ENCODE measurements at places on chromosomes 7 and 10. TPM values are rescaled to one million over a fixed set of nuclear protein-coding genes. Genes with fewer than 3 reads are reported as not detected.

DNA sequence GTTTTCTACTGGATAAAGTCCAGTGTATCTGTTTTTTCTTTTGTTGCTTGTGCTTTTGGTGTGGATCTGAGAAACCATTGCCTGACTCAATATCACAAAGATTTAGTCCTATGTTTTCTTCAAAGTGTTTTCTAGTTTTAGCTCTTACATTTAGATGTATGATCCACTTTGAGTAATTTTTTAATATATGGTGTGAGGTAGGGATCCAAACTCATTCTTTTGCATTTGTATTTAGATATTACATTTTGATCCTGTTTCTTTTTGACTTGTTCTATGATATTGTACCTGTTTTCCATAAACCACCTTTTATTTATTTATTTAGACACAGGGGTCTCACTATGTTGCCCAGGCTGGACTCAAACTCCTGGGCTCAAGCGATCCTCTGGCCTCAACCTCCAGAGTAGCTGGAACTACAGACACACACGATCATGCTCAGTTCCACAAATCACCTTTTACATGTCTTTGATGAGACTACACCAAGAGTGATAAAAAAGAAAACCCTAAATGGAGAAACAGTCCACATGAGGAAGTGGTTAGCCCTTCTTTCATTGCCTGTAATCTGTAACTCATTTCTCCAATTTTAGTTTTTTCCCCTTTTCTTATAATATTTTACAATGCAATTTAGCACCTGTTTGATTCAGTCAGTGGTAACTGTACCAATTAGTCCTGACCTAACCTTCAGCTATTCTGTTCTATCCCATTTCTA, 86.0 kb downstream of the SLC37A3 start:
- DNase-seq, result no peak

- DNase-seq, result no peak
These were observed 12.9 kb downstream of the MYOZ1 start for GRCh38 chr10:73628405-73628804.

DNA sequence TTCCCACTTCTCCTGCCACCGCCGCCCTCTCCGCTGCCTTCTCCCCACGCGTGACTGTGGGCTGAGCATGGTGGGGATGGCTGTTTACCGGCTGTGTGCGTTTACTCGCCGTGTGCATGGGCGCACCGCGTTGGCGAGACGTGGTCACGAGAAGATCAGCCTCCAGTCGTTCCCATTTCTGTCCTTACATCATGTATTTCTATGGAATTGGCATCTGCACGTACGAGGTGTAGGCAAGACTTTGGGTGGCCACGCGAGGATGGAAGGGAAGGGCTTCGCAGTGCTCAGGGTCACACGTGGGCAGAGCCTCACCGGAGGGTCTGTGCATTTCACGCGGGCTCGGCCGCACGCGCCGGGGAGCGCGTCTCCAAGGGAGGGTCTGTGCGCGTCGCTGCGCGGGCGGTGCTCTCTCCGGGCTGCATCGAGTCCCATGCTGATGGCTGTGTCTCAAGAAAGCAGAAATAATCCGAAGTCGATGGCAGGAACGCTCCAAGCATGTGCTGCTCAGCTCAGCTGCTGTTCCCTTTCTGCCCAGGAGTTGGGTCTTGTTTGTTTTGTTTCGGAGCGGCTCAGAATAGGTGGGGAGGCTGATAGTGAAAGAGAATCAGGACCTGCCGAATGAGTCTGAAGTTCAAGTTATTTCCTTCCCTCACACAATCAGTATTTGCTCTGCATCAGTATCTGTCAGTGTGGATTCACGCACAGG, 973 bp downstream of the CAMK1D start:
- DNase-seq, result peak; percentile 66

GRCh38 chr10:100076750-100077149, 4.9 kb downstream of the CPN1 start:
- no peak for DNase-seq

FXYD4 gene
- total RNA-seq, result not detected

DNA sequence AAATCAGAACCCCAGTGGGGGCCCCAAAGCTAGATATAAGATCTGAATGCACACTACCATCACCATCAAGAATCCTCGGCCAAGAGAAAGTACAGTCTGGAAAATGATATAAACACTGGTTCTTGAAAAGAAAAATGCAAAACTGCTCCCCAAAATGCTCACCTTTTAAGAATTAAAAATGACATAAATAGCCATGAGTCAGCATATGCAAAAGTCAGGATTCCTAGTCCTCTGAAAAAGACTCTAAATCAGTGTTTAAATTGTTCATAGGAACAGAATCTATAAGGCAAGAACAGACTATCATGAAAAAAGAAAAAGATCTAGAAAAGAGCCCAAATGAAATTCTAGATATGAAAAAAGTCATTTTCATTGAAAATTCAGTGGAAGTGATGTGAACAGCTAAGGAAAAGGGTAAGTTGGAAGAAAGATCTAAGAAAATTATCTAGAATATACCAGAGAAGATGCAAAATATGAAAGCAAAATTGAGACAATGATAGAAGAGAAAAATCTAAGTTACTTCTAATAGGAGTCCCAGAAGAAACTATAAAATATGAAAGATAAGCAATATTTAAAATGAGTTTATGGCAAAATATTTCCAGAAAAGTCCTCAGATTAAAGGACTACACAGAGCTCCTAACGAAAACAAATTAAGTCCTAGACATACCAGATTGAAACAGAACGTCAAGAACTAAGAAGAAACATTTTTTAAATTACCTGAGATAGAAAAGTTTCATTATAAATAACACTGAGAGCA, 18.9 kb downstream of the HNRNPA2B1 start:
- no peak for DNase-seq

OR2A12 gene
- not detected for total RNA-seq

DNA sequence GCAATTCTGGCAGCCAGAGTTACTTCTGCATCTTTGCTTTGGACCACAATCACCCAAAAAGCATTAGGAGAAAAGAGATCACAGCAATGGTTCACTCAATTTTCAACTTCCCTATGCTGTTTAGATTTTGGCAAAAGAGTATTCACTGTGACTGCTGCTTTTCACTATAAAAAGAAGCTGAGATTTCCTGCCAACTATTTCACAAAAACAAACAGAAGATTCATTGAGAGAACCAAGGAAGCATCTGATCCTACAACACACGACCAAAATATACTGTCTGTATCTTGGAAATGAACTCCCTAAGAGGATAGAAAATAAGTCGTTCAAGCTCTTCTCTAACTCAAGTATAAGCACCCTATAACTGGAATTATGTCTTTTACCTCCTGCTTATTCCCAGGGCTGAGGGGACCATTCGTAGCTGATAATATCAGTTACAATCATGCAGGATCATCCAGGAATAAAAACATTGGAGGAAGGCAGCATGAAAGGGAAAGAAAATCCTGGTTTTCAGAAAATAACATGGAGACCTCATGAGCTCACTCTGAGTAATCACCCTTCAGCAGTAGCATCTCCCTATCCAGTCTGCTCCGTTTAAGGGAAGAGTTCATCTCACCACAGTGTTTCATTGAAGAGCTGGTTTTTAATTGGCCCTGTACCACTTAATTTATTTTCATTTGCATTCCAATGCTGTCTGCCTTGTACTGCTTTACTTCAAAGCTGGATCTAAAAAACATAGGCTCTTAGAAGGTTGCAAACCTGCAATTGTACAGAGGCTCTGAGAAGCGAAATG, 256.2 kb downstream of the PAXIP1 start:
- no peak for DNase-seq

- no peak for DNase-seq
These were observed 192.7 kb downstream of the FGFR2 start for GRCh38 chr10:121405549-121405948.
